ENCODE measurements at places on chromosomes 1 and 21.

DNA sequence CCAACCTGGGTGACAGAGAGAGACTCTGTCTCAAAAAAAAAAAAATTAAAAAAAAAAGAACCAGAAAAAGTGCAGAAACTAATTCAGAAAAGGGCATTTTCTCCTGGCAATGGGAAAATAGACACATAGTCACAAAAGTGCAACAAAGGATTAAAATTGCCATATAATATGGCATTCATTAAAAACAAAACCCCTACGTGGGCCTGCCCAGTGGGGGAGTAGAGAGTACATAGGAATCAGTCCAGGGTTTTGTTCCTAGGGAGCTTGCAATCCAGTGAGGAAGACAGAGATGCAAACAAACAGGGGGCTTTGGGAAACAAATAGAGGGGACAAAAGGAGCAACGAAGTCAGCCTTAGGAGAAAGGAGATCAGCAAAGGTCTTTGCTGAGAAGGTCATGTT, 4.5 kb upstream of the TRABD2B start:
- DNase-seq, result no peak

DNA sequence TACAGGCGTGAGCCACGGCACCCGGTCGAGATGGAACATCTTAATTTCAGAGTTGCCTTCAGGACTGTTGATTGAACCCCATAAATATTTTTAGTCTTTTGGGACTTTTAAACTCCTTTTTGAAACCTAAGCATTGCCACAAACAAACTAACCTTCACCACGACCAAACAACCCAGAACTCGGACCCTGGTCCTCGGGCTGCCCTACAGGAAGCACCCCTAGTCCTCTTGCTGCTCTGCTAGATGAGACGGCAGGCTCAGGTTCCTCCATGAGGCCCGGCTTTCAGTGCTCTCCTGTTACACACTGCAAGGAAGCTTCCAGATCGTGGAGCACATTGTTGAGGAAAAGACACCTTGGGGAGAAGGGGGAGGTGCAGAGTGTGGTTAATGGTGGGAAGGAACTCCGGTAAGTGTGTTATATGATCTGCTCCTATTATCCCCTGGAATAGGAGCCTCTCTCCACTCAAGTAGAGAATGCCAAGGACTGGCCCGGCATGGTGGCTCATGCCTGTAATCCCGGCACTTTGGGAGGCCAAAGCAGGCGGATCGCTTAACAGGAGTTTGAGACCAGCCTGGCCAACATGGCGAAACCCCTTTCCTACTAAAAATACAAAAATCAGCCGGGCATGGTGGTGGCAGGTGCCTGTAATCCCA, 5.7 kb downstream of the EPHX1 start:
- DNase-seq, result no peak

- no peak for DNase-seq
Measured at GRCh38 chr1:215958841-215959240, 391.7 kb downstream of the KCTD3 start.

- DNase-seq, result no peak
Measured at GRCh38 chr1:116919802-116920201, 10.1 kb downstream of the PTGFRN start.

DNA sequence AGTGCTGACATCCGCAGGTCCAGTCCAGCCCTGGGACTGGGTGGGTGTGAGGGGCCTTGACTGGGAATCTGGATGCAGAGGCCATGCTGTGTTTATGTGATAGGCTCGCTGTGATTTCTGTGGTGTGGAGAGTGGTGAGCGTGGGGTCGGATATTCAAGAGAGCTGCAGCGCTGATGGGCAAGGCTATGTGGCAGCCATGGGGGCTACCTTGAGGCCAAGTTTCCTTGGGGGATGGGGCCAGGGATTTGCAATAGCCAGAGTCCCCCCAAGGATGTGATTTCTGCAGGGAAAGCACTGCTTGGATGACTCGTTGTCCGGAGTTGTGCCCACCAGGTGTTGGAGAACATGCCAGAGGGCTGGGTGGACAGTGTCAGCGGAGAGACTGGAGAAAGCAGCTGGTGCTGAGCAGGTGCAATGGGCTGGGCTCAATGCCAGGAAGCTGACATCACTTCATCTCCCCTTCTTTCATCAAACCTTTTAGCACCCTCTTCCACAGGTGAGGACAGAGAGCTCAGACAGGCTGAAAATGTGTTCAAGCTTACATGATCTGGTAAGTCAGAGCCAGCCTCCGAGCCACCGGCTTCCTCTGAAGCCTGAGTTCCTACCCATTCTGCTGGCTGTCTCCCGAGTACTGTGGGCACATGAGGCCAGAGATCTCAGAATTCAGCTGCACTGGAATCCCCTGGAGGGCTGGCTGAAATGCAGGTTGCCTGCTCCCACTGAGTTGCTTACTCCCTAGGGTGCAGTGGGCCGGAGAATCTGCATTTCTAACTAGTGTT, 132.9 kb downstream of the RHOU start:
- DNase-seq, result no peak

- DNase-seq, result no peak
Measured at GRCh38 chr1:221462345-221462744, 279.5 kb downstream of the DUSP10 start.

GRCh38 chr1:174580801-174581200, 133.0 kb downstream of the GPR52 start:
- no peak for DNase-seq

GRCh38 chr1:28343405-28343804, 14.6 kb downstream of the MED18 start:
- no peak for DNase-seq

GRCh38 chr1:35932941-35933340, 2.0 kb downstream of the AGO3 start:
- no peak for DNase-seq

GRCh38 chr1:13965770-13966398, 265.9 kb downstream of the PRDM2 start:
- no peak for DNase-seq

DNA sequence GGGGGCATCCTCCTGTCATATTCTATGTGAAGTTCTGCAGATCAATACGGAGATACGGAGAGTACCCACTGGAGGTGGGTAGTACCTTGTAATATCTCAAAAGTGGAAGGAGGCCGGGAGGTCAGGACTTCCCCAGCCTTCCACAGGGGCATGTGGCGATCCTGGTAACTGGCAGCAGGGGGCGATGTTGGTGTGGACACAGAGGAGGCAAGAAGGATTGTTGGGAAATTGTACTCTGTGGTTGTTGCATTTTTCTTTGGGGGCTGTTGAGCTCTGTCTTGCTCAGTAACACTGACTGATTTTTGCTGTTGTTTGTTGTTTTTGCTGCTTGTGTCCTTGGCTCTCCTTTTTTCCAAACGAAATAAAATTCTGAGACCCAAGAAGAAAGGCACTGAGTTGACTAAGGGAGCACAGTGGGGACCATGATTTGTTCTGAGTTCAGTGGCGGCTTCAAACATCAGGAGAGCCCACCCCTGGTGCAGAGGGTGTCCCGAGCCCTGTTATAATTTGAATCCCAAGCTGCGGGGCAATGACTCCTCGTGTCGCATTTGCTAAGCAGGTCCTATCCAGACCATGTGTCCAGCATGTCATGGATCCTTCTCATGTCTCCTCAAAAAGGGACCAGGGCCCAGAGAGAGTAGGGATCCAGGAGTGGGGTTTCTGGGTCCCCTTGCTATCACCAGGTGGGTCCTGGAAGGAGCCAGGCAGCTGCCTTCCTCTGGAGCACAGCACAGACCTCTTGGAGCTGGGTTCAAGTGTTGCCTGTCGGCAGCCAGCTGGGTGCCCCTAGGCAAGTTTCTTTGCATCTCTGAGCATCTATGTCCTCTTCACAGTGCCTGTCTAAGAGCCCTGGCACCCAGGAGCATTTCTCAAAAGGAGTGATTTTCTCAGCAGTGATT, 22.8 kb downstream of the LHX4 start:
- no peak for DNase-seq

GRCh38 chr1:150271291-150271959, 1.2 kb upstream of the C1orf54 start:
- DNase-seq, result no peak

GRCh38 chr1:69172003-69173000, 395.4 kb upstream of the LRRC7 start:
- no peak for DNase-seq

- no peak for DNase-seq
Measured at GRCh38 chr1:151213560-151213959, 15.2 kb downstream of the PIP5K1A start.

DNA sequence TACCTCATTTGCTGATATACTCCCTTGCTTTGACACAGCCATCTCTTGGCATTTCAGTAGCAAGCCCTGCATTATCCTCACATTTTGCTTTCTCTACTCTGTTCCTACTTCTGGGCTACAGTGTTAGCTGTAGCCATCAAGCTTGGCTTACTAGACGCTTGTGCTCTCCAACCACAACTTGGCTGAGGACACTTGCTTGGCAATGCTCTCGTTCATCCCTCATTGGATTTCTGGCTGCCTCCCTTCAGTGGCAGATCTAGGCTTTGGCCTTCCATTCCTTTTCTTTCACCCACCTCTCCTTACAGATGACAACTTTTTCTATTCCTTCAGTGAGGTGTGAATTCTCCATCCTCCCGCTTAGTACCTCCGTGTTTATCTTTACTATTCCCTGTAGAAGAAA, 428.7 kb upstream of the LRRC7 start:
- DNase-seq, result no peak

GRCh38 chr1:214550013-214550856, 1.2 kb downstream of the PTPN14 start:
- no peak for DNase-seq

GRCh38 chr1:233114860-233115259, 164.4 kb downstream of the NTPCR start:
- no peak for DNase-seq

- DNase-seq, result no peak
Measured at GRCh38 chr1:153220606-153221303, 3.4 kb downstream of the PRR9 start.

GRCh38 chr1:51960262-51960661, 30.2 kb downstream of the RAB3B start:
- no peak for DNase-seq

DNA sequence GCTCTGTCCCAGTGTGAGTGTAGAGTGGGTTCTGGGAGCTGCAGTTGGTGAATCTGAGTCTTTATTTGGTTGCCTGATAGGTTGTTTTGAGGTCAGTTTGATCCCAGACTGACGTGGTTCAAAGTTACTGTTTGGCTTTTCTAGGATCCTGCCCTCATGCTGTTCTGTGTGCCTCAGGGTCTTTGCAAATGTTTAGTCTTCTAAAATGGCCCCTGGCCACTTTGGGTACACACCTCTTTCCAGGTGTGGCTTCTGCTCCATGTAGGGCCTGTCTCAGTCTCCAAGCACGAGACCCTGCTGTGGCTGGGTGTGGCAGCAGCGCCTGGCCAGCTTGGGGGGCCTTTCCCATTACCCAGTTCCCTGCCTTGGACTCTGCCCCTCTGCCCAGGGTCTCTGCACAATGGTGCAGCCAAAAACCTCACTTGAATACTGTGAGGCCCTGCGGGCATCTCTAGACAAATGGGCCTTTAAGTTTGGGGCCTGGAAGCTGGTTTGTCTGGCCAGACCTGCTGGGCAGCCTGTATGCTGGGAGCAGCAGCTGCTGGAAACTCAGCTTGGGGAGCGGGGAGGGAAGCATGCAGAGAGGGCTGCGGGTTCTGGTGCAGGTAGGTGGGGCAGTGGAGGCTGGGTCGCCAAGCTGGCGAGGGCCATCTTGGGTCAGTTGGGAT, 5.6 kb downstream of the PTPRF start:
- DNase-seq, result peak; percentile 89

DNA sequence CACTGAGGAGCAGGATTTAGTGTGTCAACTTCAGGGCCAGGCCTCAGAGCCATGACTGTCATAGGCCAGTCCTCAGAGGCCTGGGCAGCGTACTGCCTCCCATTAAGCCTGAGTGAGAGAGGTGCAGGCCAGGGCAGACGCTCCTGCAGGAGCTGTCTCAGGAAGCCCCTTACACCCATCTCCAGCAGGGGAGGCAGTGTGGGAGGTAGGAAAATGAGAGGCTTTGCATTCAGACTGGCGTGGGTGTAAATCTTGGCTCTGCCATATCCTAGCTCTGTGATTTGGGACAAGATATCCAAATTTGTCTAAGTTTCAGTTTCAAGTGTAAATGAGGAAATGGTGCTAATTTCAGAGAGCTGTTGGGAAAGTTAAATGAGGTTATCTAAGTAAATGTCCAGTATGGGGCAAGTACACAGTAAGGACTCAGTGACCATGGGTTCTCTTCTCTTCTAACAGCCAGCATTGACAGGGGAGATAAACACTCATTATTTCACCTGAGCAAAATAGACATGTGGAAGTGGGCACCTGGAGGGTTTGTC, 184.1 kb downstream of the ZSCAN20 start:
- no peak for DNase-seq

DNA sequence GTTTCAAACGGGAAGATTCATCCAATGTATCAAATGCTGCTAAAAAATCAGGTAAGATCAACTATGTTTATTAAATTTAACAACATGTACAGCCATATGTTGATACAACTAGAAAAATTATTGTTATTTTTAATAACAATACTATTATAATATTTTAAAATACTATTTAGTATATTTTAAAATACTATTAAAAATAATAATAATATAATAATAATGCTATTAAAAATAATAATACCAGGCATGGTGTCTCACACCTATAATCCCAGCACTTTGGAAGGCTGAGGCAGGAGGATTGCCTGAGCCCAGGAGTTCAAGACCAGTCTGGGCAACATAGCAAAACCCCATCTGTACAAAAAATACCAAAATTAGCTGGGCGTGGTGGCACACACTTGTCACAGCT, 54.6 kb downstream of the CATSPERE start:
- DNase-seq, result no peak

- DNase-seq, result no peak
Measured at GRCh38 chr21:39818557-39818956, 48.7 kb upstream of the PCP4 start.

GRCh38 chr1:57179001-57179400, 213.2 kb upstream of the C8B start:
- no peak for DNase-seq

GRCh38 chr1:185646202-185646683, 87.9 kb upstream of the HMCN1 start:
- peak; percentile 78 for DNase-seq

DNA sequence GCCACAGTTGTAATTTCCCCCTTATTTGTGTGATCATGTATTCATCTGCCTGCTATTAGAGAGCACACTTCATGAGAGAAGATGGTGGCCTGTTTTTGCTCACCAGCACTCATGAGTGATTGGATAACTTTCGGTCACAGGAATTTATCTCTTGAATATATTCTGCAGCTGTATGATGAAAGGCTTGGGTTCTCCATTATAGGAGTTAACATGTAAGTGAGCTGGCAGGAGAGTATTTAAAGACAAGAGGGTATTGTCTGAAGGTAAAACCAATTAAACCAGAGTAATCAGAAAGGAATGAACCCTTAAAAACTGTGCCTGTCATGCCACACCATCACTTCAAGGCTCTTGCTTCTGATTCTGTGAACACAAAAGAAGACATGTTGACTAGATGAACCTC, 574.9 kb upstream of the CAMK1G start:
- DNase-seq, result no peak

DNA sequence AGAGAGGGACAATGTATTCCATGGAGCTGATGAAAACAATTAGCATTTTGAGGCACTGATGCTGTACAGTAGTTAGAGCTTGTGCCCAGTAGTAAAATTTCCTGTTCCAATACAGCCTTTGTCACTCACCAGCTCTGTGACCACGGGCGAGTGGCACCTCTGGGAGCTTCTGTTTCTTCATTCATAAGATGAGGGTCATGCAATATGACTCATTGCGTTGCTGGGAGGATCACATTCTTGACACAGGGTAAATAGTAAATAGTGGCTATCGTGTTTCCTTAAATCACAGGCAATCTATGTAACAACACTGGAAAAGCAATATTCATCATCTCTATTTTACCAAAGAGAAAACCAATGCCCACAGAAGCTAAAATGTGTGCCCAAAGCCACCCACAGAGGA, 4.5 kb upstream of the LRRC52 start:
- no peak for DNase-seq

All from breast epithelium (tissue), 4 donors.